ENCODE measurements at places on chromosomes 5 and 9.

GRCh38 chr5:99005506-99005905 lies 76.7 kb upstream of the CHD1 start:
- no peak for DNase-seq

DNA sequence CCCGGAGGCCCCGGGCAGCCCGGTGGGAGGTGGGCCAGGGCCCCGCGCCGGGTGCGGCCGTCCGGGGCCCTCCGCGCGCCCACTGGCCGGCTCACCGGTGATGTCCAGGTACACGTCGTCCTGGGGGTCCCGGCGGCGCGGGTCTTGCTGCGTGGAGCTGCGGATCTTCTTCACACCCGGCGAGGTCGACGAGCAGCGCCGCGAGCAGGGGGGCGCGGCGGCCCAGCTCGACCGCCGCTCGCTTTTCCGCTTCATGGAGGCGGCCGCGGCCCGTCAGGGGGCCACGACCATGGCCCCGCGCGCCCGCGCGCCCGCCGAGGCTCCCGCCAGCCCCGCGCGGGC lies 548 bp downstream of the CDC14B start:
- no peak for DNase-seq

- no peak for DNase-seq
Measured at GRCh38 chr9:2227144-2227867, 212.2 kb downstream of the SMARCA2 start.

GRCh38 chr9:132016456-132016855 lies 63.2 kb downstream of the MED27 start:
- DNase-seq: no peak

GRCh38 chr9:2087500-2088313 lies 72.6 kb downstream of the SMARCA2 start:
- peak; percentile 9 for DNase-seq

DNA sequence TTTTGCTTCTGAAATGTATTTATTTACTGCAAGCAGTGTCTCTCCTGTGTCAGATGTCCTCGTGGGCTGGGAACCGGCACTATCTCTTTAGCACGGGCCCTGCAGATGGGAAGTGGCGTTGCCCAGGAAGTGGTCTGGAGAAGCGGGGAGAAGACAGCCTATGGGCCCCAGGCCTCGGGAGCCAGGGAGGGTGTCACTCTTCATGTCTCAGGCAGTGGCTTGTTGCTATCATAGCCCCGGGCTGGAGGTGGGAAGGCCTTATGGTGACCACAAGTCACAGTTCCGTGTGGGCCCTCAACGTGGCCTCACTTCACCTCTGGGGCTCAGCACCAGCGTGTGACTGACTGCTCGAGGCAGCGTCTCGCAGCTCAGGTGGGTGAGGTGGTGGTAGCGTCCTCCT lies 41.4 kb downstream of the SYK start:
- DNase-seq: no peak

DNA sequence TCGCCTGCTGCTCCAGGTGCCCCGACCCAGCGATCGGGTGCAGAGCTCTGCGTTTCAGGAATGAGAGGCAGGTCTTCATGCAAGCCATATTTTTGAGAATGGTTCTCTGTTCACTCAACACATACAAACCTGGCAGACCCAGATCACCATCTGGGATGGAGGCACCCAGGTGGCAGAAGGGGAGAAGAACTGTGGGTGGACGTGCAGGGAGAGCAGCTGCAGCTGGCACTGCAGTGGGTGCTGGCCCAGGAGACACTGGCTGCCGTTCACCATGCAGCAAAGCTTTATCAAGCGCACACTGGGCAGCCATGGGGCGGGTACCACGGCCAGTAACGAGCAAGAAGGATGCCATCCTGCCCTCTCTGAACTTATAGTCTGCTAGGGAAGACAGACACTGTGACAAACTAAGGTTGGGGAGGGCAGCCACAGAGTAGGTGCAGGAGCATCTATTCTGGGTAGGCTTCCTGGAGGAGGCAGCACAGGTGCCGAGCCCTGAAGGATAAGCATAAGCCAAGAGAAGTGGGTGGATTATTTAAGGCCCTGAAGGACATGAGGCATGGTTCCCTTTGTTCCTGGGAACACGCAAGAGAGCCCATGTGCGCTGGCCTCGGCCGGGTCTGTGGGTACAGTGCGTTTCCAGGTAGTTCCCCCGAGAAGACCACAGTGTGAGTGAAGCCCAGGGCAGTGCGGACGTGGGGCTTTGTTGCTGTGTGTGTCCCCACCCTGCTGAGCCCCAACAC lies 46.2 kb upstream of the FCN2 start:
- no peak for DNase-seq

DNA sequence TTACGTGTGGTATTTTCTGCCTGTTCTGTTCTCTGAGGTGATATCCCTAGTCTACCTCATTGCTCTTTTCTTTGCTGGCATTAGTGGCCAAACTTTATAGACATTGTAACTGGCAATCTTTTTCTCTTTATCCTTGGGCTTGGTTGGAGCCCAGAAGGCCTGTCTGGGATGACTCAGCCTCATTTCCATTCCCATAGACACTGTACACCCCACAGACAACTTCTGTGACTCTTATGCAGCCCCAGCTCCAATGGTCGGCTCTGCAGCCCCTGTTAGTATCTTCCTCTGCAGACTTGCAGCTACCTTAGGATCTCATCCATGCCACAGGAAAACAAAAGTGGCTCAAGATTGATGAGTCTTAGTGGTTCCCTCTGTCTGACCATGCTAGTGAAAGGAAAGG lies 79.8 kb downstream of the CFAP95 start:
- no peak for DNase-seq

GRCh38 chr5:143933451-143933850 lies 121.5 kb downstream of the HMHB1 start:
- no peak for DNase-seq

DNA sequence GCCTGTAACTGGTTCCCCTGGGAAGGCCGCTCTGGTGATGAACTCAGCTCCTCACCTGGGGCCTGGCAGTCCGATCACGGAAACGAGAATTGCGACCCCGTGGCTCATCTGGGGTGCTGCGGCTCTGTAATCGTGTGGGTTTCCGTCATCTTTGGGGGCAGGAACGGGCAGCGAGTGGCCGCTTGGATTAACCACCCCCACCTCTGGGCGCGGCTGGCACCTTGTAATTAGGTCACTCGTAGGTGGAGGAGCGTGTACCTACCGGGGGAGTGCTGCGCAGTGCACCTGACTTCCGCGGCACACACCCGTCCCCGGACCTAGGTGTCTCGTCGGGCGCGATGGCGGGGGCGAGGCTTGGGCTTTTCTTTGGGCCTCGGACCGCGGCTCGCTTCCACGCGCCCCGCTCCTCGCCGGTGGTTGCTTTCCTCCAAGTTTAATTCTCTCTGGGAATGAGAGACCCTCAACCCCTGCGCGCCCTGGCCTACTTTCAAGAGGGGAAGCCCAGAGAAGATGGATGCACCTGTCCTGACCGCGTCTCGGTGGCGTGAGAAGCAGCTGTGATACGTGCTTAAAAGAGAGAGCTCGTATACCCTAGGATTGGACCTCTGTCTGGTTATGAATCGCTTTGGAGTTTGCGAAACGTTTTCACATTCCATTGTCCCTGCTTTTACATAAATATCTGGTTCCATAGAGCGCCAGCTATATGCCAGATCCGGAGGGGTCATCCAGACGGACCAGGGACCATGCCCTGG lies 744 bp upstream of the PPP2CA start:
- no peak for DNase-seq

DNA sequence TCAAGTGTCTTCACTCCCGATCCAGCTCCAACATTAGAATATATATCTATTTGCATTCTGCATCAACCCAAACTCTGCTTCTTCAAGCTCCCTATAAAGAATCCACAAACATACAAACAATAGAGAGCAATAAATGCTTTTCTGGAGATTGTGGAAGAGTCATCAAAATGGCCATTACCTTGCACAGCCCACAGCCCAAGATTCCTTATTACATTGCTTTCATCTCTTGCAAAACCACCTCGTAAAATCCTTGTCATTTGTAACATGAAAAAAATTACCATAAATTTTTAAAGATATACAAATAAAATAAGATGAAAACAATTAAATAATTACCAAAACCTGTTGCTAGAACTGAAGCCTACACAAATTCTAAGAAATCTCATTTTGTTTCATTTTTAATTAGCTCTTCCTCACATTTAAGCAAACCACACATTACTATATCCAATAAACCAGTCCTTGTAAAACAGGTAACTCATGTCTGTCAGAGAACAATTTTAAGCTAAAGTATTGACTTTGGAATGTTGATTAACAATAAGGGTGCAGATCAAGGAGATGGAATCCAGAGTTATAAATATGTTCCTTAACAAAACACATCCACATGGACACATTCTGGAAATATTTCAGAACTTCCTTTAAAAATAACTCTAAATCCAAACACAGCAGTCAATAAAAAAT lies 7.1 kb downstream of the SPINK9 start:
- DNase-seq: no peak

DNA sequence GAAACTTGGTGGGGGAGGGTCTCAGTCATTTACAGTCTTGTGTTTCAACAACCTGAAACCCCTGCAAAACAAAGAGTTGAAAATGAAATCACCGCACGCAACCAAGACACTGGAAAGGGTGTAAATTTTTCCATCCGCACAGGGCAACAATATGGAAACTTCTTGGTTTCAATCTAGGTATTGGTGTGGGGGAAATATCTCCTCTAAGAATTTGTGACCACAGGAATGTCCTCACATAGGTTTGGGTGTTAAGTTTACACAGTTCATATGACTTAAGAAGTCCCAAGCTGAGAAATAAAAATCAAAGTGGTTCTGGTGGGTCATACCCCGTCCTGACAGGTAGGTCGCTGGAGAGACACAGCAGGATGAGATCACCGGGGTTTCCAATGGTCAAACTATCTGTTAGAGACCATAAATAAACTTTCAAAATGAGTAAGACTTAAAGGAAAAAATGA lies 51.9 kb upstream of the PIP5K1B start:
- DNase-seq: no peak

GRCh38 chr9:6667633-6668280 lies 22.2 kb upstream of the GLDC start:
- no peak for DNase-seq

GRCh38 chr9:131382850-131383729 lies 10.8 kb upstream of the PRRC2B start:
- no peak for DNase-seq

DNA sequence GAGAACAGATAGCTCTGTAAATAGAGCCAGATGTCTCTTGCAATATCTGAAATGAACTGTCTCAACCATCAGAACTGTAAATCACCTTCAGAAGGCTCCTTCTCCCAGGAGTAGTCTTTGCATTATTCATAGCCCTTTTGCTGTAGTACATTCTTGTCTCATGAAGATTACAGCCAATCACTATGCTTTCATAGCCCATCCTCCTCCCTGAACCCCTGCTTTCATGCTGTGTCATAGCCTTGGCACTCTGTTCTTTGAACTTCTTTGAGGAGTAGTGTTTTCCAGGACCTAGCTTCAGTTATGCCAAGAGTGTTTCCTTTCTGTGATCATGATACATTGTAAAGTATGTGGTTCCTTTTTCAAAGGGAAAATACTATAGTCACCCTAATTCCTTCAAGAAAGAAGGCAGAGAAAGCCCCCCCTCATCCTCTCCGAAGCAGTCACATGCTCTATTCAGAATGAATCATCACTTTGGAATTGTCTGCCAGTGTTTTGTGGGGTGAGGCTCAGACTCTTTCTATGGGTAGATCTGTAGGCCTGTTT lies 61.1 kb downstream of the GRIA1 start:
- DNase-seq: no peak

GRCh38 chr5:31362529-31362900 lies 169.0 kb downstream of the CDH6 start:
- no peak for DNase-seq

DNA sequence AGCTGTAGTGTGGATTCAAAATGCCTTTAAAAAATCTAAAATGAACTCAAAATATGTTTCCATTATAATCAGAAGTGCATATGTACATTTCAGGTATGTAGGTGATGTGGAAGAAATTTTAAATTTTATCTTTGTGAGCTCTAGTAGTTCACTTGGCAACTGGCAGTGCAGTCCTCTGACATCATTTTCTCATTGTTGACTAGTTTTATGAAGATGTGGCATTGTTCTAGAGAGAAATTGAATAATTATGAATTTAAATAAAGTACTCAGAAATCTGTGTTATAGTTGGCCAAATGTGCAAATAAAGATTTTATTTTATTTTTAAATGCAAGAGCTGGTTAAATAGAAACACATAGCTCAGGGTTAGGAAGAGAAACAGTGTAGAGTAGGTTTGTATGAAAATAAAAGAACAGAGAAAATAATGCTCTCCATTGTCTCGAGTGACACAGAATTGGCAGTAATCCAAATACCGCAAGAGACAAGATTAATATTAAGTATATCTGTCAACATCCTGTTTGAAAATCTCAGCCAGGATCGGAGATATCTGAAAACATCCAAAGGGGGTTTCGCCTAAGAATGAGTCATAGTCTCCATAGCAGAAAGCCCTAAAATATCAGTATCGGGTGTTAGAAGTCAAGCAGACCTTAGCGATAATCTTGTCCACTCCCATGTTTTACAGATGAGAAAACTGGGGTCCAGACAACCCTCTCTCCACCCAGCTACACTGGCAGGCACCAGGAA lies 189.4 kb downstream of the CCDC192 start:
- no peak for DNase-seq

GRCh38 chr5:116032094-116032517 lies at the start of gene ARL14EPL:
ARL14EPL (plus strand) TSS chr5:116032472; CDS start chr5:116051466, 18,994 bp downstream.
- DNase-seq: no peak

GRCh38 chr9:72950875-72951442 lies 1.9 kb downstream of the ALDH1A1 start:
- no peak for DNase-seq

- no peak for DNase-seq
Measured at GRCh38 chr9:94865582-94866452, 139.3 kb downstream of the AOPEP start.

GRCh38 chr9:82146677-82147076 lies 158.1 kb downstream of the SPATA31D1 start:
- no peak for DNase-seq

DNA sequence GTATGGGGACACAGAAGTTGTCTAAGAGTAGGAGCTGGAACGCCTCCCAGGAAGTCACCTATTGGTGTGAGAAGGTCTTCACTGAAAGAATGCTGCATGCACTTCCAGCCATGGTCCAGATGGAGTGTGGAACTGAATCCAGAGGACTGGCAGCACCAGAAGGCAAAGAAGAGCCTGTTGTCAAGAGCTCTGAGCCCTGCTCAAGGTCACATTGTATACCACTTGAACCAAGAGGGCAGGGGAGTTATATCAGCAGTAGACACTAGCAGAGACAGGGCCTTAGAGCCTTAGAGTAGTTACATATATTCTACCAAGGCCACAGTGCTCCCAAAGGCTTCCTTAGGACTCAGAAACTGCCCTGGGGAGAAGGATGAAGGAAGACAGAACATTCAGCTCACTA lies 130.8 kb upstream of the POC5 start:
- DNase-seq: no peak

- DNase-seq: no peak
Measured at GRCh38 chr5:149799119-149799623, 69.1 kb downstream of the PPARGC1B start.

DNA sequence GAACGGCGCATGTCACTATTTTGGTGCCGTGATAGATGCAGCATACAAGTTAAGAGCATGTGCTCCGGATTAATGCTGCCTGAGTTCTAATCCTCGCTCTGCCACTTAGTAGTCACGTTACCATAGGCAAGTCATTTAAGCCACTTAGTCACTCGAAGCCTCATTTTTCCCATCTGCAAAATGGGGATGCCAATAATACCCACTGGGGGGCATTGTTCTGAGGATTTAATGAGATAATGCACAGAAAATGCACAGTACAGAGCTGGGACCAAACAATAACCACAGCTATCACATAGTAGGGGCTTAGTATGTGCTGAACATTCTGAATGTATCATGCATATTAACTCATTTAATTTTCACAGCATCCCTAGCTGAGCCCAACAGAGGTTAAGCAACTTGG lies 9.1 kb downstream of the NIPAL4 start:
- DNase-seq: no peak

Measured in stimulated activated CD4-positive, alpha-beta T cell treated with anti-CD3 and anti-CD28 coated beads, Interleukin-1b, Interleukin-23, amount 100 ng/mL, for 4 hours (primary cell).